ENCODE measurements at places on chromosomes 16 and 17.

DNA sequence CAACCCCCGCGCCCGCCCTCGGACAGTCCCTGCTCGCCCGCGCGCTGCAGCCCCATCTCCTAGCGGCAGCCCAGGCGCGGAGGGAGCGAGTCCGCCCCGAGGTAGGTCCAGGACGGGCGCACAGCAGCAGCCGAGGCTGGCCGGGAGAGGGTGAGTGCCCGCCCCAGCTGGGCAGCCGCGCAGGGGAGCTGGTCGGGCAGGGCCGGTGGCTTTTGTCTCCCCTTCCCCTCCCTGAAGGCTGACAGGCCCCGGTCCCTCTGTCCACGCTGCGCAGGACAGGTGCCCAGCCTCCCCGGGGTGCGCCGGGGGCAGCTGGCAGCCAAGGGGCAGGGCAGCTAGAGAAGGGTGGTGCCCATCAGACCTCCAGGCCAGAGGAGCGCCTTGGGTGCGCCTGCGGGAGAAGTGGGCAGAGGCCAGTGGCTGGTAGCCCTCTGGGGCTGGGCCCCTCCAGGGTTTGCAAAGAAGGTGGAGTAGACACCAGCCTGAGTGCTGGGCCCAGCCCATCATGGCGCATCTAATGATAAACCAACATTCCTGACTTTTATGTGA, 278 bp downstream of the ITGB4 start:
- DNase-seq, result no peak

DNA sequence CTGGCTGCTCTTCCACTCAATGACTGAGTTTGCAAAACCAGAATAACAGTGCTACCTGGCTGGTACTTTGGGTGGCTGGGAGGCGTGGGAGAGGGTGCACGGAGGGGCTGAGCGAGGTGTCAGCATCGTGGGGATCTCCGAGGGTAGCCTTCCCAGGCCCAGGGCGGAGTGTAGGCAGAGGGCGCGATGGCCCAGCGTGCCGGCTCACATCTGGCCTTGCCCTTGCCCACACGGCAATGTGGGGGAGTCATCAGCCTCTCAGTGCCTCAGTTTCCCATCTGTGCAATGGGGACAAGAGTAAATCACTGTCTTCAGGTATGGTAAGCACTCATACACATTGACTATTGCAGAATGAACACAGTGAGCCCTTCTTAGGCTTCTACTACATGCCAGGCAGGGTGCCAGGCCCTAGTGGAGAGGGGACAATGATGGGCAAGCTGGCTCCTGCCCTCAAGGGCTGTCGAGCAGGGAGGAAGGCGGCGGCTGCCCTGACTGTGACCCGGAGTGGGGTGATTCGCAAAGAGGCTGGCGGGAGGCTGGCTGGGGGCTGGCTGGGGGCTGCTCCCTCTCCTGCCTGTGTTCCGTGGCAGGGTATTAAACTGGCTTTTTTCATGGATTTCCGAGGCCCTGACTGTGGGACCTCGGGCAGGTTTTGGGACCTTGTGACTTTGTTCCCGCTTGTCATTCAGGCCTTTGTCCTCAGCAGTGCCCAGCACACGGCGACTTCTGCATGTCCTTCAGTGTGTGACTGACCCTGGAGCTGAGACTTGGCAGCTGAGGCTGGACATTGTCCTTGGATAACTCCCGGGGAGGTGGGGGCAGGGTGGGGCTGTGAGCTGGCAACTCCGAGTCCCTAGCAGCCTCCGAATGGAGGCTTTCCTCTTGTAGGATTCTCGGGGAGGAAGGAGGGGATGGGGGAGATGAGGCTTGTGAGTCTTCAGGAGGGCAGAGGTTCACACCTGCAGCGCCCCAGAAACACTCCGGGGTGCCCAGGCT, 243.1 kb downstream of the SEC14L1 start:
- DNase-seq, result no peak

DNA sequence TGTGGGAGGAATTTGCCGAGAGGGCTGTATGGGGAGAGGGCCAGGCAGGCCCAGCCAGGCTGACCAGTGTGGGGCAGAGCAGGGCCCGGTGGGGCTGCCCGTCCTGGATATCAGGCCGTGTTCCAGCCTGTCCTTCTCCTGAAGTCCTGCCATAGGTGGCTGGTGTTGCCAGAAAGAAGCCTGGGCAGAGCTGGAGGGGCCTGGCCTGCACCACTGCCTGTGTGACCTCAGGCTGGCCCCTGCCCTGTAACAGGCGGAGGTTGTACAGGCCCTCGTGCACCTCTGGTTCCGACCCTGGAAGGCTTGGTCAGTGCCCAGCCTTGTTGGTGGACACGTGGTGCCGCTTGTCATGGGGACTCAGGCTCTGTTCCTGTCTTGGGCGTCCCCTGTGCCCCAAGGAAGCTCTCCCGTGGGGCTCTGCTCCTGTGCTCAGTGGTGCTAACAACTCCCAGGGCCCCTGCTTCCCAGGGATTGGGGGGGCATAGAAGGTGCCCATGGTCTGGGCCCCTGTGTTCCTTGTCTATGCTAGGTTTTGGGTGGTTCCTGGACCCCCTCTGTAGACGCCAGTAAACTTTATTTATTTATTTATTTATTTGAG, 33.3 kb downstream of the ADCY7 start:
- no peak for DNase-seq

GRCh38 chr17:7856011-7856810, 1.1 kb downstream of the NAA38 start:
- peak; percentile 81 for DNase-seq

DNA sequence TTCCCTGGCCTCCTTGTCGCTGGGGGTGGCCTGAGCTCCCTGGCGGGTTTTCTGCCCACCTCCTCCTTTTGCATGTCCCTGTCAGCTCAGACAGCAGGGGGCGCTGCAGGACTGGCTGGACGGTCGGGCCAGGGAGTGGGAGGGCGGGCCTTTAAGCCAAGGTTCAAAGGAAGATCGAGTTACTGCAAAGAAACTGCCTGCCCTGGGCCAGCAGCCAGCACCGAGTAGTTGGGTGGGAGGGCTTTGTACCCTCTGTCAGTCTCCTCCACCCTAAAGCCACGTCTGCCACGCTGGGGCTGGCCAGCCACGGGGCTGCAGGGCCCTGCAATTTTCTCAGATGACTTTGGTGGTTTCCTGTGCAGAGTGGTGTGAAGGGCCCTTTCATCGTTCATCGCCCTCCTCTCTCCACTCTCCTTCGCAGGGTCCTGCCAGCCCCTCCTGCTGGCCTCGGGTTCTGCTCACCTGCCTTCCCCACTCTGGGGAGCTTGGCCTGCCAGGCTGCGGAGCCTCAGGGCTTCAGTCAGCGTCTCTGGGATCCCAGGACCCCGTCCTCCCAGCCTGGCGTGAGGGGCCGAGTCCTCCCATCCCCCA, 12.3 kb downstream of the GPR142 start:
- peak; percentile 95 for DNase-seq

- no peak for DNase-seq
These were observed 911 bp upstream of the ITGA2B start for GRCh38 chr17:44390250-44390870.

- no peak for DNase-seq
These were observed 544.6 kb downstream of the CDH13 start for GRCh38 chr16:83171396-83171795.

DNA sequence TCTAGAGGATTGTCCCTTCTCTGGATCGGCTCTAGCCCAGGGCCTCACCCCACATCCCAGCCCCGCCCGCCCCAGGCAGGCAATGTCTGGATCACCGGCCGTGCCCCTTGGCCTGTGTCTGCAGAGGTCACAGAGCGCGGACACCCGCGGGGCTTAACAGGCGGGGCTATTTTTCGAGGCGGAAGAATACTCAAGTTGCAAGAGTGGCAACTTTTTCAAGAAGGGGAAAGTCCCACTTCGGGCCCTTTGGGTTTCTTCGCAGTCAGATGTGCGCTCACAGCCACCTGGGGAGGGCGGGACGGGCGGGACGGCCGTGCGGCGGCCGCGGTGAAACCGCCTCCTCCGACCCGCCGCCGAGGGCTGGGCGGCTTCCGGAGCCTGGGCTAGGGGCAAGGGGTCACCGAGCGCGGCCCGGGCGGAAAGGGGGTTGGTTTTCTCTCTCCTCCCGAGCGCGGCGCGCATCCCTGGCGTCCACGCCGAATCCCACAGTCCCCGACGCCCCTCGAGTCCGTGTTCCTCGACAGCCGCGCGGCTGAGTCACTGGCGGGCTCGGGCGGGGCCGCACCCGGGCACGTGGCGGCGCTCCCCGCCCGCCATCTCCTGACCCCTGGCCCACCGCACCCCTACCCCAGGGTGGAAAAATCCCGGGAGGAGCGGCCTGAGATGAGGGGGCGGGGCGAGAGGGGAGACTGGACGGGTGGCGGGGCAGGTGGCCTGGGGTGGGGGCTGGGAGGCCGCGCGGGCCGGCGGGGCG, 1.2 kb upstream of the PFN1 start:
- DNase-seq, result peak; percentile 78

DNA sequence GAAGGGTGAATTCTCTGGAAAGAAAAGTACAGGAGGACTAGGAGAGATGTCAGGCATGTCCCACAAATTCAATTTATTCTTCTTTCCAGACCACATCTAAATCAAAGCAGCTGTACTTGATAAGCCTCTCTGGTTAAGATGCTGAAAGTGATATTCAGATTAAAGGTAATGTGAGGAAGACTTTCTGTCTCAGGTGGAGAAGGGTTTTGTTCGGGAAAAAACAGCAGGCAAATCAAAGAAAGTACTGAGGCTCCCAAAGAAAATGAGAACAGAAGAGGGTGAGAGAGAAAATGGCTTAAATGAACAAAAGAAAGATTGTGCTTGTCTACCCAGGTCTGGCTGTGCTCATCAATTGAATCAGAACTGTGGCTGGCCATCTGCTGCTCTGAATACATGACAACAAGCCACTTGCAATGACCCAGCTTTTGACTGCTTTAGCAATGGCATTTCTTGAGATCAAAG, 55.6 kb downstream of the MMD start:
- DNase-seq, result no peak

GRCh38 chr16:58329135-58329534, 34.3 kb upstream of the PRSS54 start:
- no peak for DNase-seq

DNA sequence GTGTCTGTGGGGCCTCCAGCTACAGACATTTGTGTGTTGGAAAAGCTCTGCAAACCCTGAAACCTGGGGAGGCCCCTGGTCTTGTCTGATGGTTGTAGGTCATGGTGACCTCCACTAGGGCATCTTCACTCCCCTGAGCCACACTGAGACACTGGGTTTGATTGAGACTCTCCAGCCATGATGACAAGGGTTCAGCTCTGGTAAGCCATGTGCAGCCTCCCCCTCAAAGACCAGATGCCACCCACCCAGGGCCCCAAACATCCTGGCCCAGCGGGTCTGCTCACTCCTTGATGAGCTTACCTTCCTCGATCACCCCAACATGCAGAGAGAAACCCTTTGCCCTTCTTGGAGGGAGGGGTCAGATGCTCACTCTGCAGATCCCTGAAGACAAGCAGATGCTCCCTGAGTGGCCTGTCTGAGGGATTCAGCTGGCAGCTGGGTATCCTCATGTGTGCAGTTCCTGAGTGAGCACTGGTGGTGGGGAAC, 101.6 kb downstream of the METRNL start:
- DNase-seq, result no peak

DNA sequence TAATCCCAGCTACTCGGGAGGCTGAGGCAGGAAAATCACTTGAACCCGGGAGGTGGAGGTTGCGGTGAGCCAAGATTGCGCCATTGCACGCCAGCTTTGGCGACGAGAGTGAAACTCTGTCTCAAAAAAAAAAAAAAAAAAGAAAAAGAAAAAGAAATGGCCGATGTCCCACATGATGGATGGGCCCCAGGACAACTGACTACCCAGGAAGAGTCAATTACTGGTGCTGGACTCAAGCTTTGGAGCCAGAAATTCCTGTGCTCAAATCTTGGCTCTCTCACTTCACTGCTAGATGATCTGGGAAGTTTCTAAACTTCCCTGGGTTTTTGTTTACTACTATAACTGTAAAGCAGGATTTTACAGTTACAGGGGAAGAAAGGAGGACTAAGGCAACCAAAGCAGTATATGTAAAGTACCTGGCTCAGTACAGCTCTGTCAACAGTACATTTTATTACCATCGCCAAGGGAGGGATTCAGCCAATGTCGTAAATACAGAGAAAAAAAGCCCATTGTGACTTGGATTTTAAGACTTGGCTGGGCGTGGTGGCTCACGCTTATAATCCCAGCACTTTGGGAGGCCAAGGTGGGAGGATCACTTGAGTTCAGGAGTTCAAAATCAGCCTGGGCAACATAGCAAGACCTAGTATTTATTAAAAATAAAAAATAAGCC, 11.9 kb downstream of the C16orf86 start:
- no peak for DNase-seq

GRCh38 chr16:3651461-3652372, 2.8 kb upstream of the DNASE1 start:
- DNase-seq, result peak; percentile 7

GRCh38 chr16:17377360-17378324, 93.1 kb downstream of the XYLT1 start:
- no peak for DNase-seq

- DNase-seq, result no peak
These were observed 1.2 kb upstream of the GLIS2 start for GRCh38 chr16:4314532-4315185.

- DNase-seq, result no peak
These were observed 856.7 kb downstream of the CDH8 start for GRCh38 chr16:61179561-61179960.

- peak; percentile 7 for DNase-seq
These were observed 110.3 kb downstream of the BANP start for GRCh38 chr16:88061346-88062110.

DNA sequence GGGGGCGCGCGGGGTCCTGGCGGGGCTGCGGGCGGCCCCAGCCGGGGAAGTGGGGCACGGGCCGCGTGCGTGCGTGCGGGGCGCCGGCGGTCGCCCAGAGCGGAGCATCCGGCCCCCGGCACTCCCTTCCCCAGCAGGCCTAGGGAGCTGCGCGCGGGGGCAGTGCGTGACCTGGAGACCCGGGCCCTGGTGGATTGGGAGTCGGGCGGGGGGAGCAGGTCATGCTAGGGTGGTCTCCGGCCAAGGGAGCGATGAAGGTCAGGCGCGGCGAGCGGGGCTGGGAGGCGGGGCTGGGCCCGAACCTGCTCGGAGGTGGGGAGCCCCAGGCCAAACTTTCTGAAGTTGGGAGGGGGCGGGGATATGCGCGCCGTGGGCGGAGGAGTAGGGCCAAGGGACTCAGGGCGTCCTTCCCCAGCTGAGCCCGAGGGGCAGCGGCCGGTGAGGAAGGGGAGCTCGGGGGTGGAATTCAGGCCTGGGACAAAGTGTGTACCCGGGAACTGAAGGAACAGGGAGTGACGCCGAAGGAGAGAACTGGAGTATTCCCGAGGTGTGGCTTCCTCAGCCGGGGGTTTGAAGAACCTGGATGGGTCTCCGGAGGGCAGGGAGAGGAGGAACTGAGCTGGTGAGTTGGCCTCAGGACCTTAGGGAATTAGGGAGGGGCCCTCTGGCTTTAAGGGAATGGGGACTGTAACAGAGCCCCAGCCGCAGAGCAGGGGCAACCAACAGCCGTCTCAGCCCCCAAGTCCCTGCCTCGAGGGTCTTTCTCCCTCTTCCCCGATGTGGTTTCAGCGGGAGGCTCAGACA, 589 bp downstream of the XYLT2 start:
- peak; percentile 61 for DNase-seq

DNA sequence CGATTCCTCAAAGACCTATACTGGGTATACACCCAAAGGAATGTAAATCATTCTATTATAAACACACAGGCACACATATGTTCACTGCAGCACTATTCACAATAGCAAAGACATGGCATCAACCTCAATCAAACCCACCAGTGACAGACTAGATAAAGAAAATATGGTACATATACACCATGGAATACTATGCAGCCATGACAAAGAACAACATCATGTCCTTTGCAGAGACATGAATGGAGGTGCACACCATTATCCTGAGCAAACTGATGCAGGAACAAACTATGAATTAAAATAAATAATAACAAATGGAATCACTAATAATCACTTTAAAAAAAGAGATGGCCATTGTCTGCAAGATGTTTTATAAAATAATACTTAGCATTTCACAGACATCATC, 380.1 kb downstream of the GRIN2A start:
- DNase-seq, result no peak
